ENCODE measurements at places on chromosomes 2 and 18.
A peak's percentile ranks its signal among the peaks of the same experiment; 100 is the strongest.

DNA sequence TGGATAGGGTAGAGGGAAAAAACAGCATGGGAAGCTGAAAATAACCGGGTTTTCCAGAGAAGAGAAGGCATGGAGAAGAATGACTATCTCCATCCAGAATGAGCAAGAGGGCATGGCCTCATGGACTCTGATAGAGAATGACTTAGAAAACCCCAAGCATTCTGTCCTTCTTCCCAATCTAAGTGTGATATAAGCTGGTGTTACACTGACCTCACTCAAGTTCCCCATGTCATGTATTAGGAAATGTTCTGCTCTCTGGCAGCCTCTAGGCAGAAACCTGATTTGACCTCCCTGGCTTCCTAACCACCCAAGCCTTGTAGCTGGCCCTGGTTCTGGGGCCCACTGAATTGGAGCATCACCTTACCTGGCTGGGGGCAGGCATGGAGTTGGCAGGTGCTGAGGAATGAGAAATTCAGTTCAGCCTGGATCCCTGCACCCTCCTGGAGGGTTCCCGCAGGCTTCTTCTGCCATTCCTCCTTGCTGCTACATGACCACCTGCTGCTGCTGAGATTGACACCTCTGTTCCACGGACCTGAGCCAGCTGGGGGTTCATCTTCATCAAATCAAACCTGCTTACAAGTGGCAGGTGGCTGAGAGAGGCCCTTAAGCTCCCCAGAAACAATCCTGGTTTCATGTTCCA lies 5.2 kb upstream of the SIGLEC15 start:
- DNase-seq, result no peak

- no peak for DNase-seq
Observed at GRCh38 chr18:53126210-53126609, 786.2 kb downstream of the DCC start.

DNA sequence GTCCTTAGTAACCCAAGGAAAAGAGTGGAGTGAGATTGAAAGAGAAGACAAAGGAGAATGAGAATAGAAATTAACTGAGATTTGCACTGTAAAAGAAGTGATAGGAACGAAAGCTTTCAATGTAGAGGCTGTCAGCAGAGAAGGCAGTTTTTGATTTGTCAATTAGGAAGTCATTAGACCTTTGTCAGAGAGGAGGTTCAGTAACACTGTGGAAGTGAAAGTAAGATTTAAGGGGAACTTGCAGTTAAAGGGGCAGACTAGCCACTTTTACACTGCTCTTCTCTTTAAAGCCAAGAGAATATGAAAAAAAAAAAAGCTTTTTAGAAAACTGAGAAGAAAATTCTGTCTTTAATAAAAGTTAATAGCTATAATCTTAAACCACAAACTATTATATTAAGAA lies 11.5 kb upstream of the KYNU start:
- no peak for DNase-seq

GRCh38 chr2:240168546-240169361 lies 28.3 kb upstream of the OTOS start:
- no peak for DNase-seq

DNA sequence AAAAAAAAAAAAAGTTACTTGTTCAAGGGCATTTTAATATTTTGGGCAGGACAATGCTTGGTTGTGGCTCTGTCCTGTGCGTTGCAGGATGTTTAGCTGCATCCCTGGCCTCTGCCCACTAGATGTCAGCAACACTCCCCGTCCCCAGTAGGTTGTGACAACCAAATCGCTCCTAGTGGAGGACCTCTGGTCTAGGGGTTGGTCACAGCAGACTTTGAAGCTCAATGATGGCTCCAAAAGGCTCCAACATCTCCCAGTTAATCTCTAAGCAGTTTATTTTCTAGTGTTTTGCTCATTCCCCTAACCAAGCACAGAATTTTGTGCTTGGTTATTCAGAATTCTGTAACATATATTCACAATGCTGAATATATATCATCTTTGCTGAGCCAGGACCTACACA lies 67.0 kb downstream of the CHRNA1 start:
- DNase-seq, result peak; percentile 54

DNA sequence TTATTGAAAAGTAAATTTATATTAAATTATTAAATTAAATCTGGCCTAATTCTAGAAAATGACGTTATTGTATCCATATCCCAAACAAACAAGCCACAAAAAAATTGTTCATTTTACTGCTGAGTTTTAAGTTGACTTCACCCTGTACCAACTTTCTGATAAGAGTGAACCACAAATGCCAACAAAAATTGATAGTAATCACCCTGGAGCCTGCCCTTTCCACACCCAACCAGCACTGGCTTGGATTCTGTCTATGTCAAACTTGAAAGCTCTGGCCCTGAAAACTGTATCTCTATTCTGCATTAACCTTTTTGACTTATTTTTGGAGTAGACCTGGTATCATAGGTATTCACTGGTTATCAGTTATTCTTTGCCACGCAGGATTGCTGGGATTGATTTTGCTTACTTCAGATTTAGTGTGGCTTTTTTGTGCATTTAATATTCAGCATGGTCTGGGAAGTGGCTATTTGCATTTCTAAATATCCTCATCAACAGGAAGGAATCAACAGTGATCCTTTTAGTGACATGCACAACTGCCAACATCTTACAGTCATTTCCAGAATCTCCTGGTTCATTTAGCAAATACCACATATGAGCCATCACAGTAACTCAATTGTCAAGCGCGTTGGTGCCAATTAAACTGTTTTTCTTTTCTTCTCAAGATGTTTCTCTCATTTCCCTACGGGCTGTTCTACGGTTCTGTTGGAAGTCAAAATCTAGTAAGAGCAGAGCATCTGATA lies 11.4 kb upstream of the SRBD1 start:
- DNase-seq, result no peak

DNA sequence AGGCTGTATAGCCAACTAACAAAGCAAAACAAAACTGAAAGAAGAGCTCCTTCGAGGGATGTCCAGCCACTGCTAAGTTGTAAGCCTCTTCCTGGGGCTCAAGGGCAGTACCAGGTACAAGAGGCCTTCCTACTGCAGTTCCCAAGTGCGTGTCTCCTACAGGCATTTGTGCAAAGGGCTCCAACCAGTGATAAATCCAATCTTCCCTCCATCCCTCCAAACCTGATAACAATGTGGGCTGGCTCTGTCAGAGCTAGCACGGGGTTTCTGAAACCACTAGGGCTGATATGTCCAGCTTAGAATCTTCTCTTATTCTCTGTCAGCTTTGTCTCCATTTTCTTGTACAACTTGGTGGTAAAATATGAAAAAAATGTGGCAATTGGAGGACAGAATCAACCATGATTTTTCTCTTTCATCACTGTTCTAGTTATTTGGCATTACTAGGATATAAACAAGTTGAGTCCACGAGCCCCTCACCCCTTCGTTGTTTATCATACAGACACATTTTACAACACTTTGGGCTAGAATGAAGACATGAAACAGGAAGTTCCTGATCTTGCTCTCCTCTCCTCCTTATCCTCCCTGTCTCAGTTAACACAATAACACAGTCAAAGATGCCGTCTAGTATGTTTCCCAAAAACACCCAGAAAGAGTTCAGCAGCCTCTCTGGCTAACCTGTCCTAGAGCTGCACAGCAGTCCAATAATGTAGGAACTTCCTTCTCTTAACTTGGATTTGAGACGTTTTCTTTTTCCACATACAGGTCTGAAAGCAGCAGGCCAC lies 35.4 kb upstream of the WIPF1 start:
- DNase-seq, result no peak

DNA sequence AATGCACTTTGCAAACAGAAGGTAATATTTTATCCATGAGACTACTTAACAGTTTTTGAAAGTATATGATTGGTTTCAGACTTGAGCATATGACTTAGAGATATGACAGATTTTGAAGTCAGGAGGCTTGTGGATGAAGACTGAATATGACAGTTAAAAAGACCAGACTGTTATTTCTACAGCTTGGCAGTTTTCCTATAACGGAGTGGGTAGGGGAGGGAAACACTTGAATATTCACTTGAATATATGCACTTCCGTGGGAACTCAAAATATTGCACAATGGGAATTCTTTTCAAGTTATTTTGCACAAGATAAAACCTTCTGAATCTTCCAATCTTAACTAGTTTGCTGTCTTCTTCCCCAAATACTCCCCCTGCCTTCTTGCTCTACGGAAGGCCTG lies 64.6 kb upstream of the ACKR3 start:
- no peak for DNase-seq

DNA sequence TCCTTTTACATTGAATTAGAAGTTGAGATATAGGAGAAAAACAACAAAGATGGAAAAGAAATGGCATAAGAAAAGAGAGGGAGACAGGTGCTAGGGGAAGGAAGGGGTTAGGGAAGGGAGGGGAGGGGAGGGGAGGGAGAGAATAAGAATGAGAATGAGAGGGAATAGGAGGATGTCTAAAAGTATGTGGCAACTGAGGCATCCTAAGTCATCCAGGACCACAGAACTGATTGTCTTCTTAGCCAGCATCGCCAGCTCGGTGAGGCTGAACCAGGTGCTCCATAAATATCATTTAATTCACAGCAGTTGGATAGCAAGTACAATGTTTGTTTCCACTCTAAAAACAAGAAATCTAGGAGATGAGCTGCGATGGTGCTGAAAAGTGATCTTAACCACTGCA lies 393.5 kb downstream of the TMEM182 start:
- DNase-seq, result no peak

DNA sequence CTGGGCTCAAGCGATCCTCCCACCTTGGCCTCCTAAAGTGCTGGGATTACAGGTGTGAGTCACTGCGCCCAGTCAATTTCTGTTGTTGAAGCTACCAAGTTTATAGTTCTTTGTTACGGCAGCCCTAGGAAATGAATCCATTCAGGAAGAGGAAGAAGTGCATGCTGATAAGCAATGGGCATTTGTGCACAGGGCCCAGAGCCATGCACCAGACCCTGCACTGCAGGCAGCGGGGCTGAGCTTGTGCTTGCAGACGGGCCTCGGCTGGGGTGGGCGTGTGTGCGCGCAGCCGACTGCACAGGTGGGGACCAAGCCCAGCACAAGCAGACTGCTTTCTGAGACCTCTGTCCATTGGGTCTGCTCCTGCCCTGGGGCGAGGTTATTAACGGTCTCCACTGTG lies 144.6 kb downstream of the CABLES1 start:
- no peak for DNase-seq

DNA sequence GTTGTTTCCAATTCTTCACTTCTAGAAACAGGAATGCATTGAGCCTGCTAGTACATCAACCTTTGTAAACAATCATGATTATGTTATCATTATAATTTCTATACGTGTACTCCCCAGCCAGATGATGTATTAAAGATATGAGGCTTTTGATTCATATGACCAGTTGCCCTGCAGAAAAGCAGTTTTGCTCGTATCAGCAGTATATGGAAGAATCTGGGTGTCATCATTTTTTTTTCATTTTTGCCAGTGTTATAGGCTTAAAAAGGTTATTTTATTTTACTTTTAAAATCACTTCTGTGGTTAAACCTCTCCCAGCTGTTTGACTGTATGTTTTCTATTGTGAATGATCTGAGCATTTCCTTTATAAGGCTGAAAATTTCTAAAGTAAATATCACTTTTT lies 471.8 kb upstream of the NRP2 start:
- no peak for DNase-seq

All from fibroblast of skin of abdomen (primary cell).